T follicular helper cell (primary cell): ENCODE measurements at places on chromosomes 6 and 20.

- no peak for DNase-seq
These were observed 334.9 kb upstream of the AGPAT4 start for GRCh38 chr6:161608771-161609170.

DNA sequence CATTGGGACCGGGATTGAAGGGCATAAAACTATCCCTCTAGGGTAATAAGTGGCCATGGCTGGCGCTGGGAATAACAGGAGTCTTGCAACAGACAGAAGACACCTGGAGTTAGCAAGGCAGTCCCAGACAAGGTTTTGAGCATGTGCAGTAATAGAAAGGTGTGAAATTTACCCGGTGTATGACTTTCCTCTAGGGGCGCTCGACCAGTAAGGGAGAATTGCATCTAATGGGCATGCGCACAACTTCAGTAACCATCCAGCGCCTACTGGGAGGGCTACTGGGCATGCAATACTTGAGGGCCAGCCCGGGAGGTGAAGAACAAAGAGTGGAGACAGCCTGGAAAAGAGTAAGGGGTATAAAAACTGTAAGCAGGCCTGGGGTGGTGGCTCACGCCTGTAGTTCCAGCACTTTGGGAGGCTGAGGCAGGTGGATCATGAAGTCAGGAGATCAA is 32.7 kb downstream of the SERPINB6 start:
- DNase-seq = no peak

DNA sequence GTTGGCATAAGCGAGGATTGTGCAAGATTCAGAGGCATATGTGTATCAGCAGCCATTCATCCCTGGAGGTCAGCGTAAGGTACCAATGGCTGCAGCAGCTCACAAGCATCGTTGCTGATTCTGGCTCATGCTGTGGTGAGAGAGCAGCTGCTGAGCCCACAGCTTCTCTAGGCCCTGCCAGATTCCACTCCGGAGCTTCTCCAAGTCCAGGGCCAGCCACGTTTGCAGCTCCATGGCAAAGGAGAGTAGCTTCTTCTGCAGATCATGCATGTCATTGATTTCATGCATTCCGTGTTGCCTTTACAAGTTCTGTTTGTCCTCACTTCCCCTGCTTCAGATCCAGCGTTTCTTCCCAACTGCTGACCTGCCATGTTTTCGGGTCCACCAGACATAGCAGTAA is 474.8 kb upstream of the ID4 start:
- no peak for DNase-seq

GRCh38 chr6:82270881-82271635 is 23.5 kb upstream of the IBTK start:
- DNase-seq = no peak

- no peak for DNase-seq
These were observed 668.0 kb upstream of the FLRT3 start for GRCh38 chr20:15005300-15005986.

DNA sequence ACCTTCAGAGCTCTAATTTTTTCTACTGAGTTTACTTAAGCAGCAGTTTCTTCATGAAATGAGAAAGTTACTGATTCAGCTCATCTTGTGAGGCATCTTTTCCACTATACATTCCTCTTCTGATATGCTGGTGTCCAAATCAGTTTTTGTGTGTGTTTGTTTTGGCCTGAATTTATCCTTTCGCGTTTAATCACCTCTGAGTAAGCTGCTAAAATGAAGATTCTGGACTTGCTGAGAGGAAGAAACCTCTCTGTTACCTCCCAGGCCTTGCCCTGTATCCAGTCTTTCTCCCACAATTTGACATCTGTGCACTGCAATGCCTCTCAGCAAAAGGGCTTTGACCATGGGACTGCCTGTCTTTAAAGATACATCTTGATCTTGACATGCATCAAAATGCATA is 536.2 kb upstream of the NRSN1 start:
- DNase-seq = no peak

- no peak for DNase-seq
These were observed 538 bp upstream of the GRM1 start for GRCh38 chr6:146028252-146028795.

- DNase-seq = no peak
These were observed 36.9 kb downstream of the KCNQ2 start for GRCh38 chr20:63435552-63435951.

DNA sequence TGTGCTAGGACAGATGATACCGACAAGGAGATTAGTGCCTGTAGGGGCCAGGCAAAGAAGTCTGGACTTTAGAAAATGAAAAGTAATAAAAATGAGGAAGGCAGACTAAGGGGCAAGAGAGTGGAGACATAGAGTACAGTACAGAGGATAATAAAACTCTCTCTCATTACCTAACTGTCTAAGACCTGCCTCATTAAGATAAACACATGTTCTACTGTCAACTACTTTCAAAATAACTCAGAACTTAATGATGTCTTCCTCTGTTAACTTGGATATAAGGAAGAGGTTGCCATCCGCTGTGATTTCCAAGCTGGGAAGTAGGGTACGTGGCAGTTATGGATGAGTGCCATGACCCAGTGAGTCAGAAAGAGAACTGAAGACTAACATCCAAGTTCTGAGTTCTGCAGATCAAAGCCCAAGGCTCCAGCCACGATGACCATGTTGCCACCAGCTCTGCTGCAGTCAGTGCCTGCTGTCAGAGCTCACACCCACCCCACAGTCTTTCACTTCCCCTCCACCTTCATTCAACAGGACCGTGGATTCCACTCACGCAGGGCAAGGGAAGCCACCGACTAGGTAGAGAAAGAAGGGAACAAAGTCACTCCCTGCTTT is 81.8 kb downstream of the KIF16B start:
- no peak for DNase-seq

- no peak for DNase-seq
These were observed 181.8 kb downstream of the TAF4 start for GRCh38 chr20:61883857-61884393.

GRCh38 chr20:17171746-17172280 is 55.0 kb upstream of the PCSK2 start:
- no peak for DNase-seq
